ENCODE measurements at places on chromosomes 1 and 21.

DNA sequence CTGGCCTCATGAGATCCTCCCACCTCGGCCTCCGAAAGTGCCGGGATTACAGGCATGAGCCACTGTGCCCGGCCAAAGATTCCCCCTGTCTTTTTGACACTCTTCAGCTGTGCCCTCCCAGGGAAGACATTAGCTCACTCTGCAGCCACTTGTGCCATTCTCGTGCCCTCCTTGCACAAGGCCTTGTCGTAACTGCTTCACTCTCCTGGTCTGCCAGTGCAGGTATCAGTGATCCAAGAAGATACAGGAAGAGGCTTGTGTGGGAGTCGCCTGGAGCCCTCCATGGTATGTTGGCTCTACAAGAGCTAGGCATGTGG, 22.0 kb upstream of the WDR26 start:
- DNase-seq = no peak

DNA sequence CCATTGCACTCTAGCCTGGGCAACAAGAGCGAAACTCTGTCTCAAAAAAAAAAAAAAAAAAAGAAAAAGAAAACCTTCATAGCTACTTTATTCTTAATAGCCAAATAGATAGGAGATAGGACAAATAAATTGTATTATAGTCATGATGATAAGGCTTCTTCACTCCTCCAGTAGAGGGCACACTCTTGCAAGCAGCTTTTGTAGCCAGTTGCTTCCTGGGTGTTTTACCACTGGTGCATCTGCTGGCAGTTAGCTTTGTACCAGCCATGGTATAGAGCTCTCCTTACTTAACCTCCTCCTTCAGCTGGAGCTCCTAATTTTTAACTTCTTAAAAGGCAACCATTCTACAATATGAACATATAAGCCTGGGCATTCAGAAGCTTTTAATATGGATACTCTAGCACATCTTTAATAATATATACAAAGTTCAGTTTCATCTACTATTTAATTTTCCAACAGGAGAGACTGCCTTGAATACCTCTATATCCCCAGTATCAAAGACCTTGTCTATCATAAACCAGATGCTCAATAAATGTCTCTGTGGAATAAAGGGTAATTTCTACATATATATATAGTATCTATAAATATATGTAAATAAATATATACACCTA, 35.8 kb downstream of the EVI5 start:
- DNase-seq = no peak

GRCh38 chr1:119771770-119772169, 3.1 kb upstream of the HMGCS2 start:
- DNase-seq = no peak

DNA sequence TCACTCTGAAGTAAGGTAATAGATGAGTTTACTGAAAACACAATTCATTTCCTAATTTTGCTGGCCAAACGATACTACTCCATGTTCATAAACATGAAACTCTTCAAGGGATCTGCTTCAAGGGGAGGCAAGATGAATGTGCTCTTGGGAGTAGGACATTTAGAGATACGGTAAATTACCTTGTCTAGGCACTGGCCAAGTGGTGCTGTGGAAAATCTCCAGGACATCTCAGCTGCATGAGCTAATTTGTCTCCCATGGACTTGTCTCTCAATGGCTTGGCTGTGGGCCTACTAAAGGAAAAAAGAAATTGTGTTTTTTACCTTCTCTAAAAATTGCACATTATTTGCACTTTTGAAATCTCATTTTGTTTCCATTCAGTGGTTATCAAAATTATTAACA, 780.6 kb downstream of the LTN1 start:
- no peak for DNase-seq

- no peak for DNase-seq
Observed at GRCh38 chr21:25573409-25574206, 33.7 kb downstream of the MRPL39 start.

DNA sequence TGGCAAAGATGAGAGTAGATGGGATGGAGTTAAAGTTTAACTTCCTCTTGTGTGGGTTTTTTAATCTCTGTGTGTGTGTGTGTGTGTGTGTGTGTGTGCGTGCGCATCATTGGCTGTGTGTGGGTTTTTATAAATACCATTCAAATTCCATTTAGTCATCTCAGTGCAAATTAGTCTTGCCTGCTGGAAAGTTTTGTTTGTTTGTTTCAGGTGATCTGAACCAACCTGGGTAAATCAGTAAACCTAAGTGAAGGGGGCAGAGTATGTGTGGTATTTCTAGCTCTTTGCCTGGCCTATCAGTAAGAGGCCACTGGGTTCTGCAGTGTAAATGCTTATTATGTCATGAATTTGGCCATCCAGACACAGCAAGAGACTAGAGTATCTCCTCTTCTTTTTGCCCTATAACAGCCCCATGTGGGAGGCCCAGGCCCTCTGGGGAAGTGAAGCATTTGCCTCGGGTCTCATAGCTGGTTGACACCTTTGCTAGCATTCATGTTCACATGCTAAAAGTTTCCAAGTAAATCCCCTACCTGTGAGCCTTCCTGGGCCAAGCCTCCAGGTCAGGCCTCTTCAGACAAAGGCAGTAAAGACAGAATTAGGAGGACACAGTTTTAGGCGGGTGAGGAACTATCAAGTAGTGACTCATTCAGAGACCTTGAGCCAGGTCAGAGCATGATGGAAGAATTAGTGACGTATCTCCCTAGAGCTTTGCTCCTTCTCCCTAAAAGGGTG, 14.7 kb downstream of the INTS3 start:
- DNase-seq = no peak

DNA sequence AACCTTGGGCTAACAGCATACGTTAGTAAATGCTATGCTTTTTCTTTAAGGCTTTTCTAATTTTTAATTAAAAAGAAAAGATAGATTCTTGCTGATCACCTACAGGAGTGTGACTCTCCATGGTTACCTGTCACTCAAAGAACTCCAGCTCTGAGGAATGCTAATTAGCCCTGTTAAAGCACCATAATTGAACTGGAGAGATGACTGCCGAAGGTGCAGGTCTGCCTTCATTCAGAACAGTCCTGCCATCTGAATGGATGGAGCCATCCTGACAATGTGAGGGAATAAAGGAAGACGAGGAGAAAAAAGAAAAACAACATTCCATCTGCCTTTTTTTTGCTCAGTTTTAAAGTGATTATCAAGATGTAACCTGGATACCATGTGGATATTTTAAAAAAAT, 94.6 kb downstream of the ATP6V1G3 start:
- no peak for DNase-seq

- DNase-seq = no peak
Observed at GRCh38 chr1:230237009-230237370, 170.0 kb downstream of the GALNT2 start.

DNA sequence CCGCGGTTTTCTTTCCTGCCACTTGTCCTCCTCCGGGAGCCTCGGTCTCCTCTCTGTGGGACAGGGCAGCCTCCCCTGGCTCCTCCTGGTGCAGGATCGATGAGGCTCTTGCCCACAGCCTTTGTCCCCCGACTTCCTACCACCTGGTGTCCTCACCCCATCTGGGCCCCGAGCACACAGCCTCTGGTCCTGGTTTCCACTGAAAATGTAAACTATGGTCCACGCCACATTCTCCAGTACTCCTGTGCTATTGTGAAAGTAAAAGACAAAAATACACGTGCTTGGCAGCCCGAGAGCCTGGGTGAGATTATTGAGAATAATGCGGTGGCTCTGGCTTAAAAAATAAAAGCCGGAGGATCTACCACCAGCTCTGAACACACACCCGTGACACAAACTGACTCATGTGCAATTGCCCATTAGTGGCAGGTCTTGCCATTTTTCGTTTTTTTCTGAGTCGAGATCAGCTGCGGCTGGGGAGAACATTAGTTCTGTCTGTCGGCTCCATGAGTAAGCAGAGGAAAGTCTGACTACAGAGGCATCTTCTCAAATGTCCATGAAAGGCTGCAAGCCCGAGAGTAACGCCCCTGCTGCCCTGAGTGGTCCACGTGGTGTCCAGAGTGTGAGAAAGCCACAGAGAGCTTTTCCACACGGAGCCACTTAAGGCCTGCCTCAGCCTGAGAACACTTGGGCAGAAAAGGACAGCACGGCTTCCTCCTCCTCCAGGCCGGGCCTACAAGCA, 5.7 kb upstream of the COL6A2 start:
- DNase-seq = no peak

- no peak for DNase-seq
Observed at GRCh38 chr1:198467342-198467741, 73.1 kb downstream of the ATP6V1G3 start.

- DNase-seq = no peak
Observed at GRCh38 chr1:25563330-25564215, 20.2 kb downstream of the LDLRAP1 start.

DNA sequence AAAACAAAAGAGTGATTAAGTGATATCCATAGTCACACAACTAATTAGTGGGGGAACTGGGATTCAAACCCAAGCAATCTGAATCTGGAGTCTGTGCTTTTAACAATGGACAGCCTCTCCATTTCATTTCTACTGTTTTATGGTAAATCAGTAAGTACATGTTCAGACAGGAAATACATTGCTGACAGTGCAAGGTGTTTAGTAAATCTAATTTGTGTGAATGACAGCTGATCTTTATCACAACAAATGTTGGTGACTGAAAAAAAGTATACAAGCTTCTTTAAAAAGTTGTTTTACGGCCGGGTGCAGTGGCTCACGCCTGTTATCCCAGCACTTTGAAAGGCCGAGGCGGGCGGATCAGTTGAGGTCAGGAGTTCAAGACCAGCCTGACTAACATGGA, 20.6 kb downstream of the DONSON start:
- no peak for DNase-seq

- no peak for DNase-seq
Observed at GRCh38 chr1:245880754-245881403, 626.2 kb downstream of the SMYD3 start.

DNA sequence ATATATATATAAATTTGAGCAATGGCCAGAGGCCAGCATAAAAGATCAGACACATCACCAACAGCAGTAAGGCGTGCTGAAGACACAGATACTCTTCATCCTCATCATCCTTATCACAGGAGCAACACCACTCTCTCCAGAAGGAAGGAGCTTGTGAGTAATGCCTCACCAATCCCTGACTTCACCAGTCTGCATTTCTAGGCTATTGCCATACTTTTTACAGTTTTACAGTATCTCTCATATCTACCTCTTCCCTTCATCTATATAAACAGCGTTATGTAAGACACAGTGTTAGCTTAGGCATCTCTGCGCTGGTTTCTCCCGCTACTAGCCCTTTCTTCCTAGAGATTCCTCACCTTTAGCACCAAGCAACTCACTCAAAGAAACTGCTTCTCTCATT, 2.4 kb upstream of the ABL2 start:
- no peak for DNase-seq

DNA sequence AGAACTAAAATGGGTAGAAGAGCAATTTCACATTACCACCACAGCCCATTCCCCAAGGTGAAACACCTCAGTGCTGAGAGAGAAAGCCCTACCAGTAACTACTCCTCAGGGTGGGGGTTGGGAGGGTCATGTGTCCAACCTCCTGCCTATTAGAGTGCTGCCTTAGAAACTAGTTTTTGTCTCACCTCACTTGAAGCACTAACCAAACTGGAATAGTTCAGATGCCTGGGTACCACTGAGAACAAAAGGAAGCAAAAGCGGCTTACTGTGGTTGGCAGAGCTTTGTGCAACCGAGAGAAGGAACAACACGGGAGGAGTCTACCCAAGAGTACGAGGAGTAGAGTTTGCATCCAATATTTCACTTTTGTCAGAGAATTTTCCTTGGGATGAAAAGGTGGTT, 1207.5 kb upstream of the ADGRL2 start:
- DNase-seq = no peak

- DNase-seq = no peak
Observed at GRCh38 chr1:21857142-21857839, 45.2 kb downstream of the LDLRAD2 start.

- no peak for DNase-seq
Observed at GRCh38 chr1:17405898-17406759, 33.3 kb downstream of the RCC2 start.

DNA sequence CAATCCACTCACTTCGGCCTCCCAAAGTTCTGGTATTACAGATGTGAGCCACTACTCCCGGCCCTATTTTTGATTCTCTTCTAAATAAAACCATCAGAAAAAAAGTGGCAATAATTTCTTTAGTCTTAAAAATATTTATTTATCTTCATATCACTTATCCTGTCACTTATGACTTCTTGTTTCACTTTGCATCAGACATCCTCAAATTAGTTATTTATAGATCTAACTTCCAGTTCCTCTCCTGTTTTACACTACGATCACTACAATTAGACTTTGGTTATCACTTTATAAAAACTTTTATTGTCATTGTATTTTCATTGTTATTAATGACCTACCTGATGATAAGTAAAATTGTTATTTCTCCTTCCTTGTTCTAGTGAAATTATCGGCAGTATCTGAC, 783.4 kb upstream of the BRINP3 start:
- DNase-seq = no peak

DNA sequence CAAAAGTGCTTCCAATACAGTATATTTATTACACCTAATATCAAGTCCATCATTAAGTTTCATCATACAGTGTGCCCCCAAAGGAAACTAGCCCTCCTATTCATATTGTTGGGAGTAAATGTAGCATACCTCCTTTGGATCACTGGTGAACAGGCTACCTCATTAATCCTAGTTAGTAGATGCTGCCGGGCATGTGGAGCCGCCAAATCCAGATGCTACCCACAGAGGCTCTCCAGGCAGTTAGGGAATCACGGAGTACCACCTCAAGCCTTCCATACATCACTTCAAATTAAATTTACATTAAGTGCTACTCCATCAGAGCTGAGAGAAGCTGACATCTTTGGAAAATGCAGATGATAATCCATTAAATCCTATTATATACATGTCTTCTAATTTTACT, 121.7 kb upstream of the FOXD3 start:
- no peak for DNase-seq

DNA sequence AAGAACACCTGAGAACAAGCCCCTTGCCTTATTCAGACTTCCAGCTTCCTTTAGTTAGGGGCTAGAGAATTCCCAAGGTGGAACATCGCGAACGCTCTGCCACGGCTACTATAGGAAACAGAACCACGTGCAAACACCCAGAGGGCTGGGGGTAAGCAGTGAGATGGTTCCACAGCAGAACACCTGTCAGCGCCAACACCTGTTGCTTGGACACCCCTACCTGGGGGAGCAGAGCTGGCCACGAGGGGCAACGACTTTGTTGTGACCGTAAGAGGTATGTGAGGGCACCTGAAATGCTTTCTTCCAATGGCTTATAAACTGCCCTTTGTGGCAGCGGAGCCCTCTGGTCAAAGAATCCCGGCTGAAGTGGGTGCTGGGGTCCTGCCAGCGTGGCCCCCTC, 50.7 kb downstream of the MRPL37 start:
- DNase-seq = no peak

DNA sequence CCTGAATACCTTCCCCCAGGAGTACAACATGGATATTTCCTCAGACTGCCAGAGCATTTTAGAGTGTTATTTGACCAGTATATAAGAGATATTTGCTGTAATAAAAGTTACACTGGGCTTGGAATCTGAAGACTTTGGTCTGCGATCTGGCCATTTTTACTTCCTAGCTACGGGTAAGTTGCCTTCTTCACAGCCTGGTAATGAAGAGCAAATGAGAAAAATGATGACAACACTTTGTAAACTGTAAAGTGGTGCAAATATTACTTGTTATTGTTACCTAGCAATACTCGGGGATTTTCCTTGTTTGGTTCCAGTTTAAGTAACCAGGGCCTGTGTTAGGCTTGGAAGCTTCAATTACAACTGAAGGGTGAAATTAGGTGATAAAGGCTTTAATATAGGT, 180.8 kb upstream of the LMO4 start:
- DNase-seq = no peak

GRCh38 chr1:205632669-205633169, 908 bp upstream of the ELK4 start:
- no peak for DNase-seq
